ENCODE measurements at places on chromosomes 13 and 19.
A peak's percentile ranks its signal among the peaks of the same experiment; 100 is the strongest.

DNA sequence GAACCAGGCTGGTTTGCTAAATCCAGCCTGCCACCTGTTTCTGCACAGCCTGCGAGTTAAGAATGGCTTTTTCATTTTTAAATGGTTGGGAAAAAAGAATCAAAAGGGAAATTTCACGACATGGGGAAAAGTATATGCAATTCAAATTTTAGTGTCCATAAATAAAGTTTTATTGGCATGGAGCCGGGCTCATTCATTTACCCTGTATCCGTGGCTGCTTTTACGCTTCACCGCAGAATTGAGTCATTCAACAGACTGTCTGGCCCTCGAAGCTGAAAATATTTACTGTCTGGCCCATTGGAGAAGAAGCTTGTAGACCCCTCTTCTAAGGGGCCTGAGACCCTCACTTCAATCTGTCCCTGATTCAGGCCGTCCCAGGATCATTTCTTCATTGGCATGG, 26.1 kb downstream of the IER2 start:
- no peak for DNase-seq

DNA sequence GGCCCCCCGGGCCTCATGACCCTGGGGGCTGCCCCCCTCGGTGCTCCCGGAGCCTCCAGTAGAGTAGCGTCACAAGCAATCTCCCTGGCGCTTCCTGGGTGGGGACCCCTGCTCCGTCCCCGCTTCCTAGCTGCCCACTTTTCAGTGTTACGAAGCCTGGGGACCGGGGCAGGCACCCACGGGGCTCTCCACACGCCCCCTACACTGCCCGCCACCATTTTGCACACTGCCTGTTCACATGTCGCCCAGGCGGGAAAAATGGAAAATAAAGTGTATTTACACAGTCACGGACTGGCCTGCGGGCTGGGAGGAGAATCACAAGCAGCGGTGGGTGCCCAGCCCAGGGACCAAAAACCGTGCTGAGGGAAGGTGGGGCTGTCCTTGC, 9.5 kb downstream of the PRR36 start:
- no peak for DNase-seq

DNA sequence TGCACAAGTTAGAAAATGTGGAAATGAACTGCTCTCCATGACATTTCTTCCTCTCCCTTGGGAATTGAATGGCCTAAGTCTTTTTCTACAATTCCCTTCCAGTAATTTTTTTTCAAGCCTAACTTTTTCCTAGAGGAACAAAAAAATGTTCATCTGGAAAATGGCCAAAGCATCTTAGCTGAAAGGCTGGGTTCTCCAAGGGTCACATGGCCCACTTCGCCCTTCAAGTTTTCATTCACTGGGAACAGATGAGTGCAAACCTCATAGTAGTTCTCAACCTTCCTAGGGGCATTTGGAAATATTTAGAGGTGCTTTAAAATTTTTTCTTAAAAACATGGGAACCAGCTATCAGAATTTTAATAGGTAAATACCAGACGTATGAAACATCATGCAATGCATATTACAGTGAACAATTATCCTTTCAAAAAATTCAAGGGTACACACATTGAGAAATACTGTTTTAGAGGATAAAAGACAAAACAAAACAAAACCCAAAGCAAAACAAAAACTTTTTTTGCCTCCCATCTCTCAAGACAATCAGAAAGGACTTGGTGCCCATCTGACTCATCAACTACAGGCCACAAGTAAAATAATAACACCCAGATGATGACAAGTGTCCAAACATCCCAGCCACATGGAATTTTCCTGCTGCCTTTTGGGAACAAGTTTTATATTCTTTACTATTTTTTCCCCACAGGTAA, 208.8 kb downstream of the SLITRK6 start:
- no peak for DNase-seq

- no peak for DNase-seq
Measured at GRCh38 chr13:73480779-73481559, 422.2 kb downstream of the KLF5 start.

GRCh38 chr19:29428071-29428470, 97.7 kb upstream of the VSTM2B start:
- DNase-seq, result no peak

DNA sequence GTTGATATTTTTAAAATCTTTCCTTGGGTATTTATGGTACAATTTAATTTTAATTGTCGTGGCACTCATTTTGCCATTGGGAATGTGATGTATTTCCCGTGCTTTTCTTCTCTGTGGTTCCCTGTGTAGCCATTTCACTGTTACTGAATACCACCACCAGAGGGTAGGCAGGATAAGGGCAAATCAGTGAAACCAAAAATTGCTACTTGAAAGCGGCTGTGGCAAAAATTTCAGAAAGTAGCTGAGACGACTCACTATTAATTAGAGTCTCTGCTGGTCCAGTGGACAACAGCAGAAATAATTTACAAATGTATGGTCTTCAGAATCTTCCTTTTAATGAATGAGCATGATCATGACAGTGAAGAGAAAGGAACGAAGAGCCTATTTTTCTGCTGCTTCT, 34.4 kb upstream of the MIR17HG start:
- DNase-seq, result no peak

DNA sequence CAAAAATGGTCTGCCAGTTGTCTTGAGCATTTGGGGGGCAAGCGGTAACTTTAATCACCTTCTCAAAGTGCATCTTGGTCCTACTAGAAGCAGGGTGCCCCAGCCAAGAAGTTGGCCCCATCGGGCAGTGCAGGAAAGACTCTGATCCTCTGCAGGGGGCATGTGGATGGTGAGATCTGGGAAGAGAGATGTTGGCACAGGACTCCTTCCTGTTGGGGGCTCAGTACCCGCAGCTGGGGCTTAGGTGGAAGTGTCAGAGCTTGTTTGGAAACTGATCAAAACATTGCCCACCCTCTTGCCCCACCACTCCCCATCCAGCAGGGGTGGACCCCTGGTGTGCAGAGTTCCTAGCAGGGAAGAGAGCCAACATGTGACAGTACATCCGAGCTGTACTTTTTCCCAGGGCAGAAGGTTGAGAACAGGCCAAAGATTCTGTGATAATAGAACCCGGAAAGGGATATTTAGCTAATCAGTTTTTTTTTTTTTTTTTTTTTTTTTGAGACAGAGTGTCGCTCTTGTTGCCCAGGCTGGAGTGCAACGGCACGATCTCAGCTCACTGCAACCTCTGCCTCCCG, 8.8 kb downstream of the RRAS start:
- no peak for DNase-seq

GRCh38 chr13:52862358-52863206, 14.1 kb upstream of the PCDH8 start:
- DNase-seq, result peak; percentile 49

DNA sequence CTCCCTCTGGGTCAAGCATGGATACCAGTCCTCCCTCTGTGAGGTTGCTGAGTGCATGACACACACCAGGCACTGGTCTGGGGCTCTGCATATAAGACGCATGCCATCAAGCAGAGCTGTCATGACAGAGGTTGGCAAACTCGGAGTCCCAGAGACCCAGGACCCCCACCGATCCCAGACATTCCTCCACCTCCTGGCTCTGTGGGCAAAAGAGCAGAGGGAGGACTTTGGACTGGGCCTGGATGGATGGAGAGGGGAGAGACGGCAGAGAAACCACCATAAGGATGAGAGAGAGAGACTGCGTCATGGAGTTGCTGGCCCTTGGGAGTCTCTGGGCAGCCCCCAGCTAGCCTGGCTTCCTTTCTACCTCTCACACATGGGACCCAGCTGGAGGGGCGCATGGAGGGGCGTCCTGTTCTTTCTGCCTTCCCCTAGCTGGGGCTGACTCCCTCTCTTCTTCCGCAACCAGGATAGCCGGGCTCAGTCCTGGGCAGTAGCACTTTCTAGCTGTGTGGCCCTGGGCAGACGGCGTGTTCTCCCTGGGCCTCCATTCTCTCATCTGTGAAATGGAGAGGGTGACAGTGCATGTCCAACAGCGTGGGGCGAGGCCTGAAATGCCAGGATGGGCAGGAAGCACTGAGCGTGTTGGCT, 1.6 kb downstream of the HPN start:
- no peak for DNase-seq

DNA sequence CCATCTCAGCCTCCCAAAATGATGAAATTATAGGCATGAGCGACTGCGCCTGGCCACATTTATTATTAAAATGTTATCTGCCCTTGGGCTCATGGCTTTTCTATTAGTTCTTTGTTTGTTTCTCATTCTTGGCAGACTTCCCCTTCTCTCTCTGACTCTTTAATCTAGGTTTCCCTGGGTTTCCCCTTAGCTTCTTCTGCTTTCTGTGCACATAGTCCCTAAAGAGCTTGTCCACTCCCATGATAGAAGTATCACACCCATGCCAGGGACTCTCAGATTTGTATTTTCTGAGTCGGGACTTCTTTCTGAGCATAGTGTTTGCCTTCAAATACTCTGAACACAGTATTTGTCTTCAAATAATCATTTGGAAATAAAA, 38.6 kb upstream of the ITM2B start:
- DNase-seq, result no peak

GRCh38 chr13:110468986-110469495, 92.5 kb downstream of the RAB20 start:
- no peak for DNase-seq

GRCh38 chr13:25934127-25934526, 117.7 kb downstream of the SHISA2 start:
- no peak for DNase-seq

- DNase-seq, result no peak
Measured at GRCh38 chr13:73082471-73082870, 23.7 kb downstream of the KLF5 start.

GRCh38 chr13:49953560-49953959, 17.4 kb upstream of the SPRYD7 start:
- DNase-seq, result no peak

DNA sequence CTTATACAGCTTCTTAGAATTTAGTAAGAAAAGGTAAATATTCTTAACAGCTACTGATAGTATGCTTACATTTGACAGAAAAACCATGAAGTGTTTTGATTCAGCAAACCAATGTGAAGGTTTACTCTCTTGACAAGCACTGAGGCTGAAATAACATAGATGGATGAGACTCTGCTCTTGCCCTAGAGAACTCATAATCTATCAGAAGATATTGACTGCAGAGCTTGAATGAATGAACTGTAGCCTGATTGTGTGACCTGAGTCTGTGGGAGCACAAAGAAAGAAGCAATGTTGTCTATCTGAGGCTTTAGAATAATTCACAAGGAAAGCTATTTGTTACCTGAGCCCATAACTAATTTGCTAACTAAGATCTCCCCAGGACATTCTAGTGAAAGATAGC, 1235.3 kb downstream of the OLFM4 start:
- DNase-seq, result no peak

GRCh38 chr13:102091231-102091630, 310.6 kb downstream of the FGF14 start:
- no peak for DNase-seq
